Central memory CD4-positive, alpha-beta T cell (primary cell): ENCODE measurements at places on chromosomes 5 and 9.
A peak's percentile ranks its signal among the peaks of the same experiment; 100 is the strongest.

DNA sequence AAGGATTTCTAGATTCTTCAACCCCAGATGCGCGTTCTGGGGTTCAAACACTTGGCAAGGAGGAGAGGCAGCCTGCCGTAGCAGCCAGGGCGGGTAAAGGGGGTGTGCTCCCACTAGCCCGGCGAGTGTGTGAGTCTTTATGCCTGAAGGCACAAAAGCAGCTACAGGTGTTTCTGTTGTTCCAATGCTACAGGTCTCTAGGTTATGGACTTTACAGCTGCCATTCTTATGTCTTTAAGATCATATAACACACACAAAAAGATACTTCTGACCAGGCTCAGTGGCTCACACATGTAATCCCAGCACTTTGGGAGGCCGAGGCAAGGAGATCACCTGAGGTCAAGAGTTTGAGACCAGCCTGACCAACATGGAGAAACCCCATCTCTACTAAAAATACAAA, 133.6 kb upstream of the RETREG1 start:
- DNase-seq = no peak

DNA sequence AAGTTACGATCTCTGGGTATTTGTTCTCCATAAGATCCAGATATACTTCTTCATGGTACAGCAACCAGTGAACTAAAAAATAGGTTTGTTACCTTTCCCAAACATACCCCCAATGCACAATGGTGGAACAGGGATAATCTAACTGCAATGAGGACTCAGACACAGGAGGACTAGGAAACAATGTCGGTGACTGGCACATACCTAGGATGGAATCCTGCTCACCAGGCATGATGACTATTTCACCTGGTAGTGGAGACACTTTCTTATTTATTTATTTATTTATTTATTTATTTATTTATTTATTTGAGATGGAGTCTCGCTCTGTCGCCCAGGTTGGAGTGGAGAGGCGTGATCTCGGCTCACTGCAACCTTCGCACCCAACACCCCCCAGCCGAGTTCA, 159.9 kb upstream of the CCNH start:
- no peak for DNase-seq

DNA sequence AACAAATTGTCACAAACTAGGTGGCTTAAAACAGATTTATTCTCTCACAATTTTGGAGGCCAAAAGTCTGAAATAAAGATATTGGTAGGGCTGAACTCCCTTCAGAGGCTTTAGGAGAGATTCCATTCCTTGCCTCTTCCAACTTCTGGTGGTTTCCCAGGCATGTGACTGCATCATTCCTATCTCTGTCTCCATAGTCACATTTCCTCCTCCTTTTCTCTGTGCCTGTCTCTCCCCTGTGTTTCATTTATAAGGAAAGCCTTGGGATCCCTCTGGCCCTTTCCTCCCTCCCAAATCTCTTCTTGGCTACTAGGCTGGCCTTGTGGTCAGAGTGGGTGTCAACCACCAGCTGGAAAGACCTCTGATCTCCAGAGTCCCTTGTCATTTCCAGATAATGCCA, 78.2 kb downstream of the SNX18 start:
- no peak for DNase-seq

- DNase-seq = no peak
Measured at GRCh38 chr5:141560725-141561483, 57.9 kb downstream of the DIAPH1 start.

DNA sequence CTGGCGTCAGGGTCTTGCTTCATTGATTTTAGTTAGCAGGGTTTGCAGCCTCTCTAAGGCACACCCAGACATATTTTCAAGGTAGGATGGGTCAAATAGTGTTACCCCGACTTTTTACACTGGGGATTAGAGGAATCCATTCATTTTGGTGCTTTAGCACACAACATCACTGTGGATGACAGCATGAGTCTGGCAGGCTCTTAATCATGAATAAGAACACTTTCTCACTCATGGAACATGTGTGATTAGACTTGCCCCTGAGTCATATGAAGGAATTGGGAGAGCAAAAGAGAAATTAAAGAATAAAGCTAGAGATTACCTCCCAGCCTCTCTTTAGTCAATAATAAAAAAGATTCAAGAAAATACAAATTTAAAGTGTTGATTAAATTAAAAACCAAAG, 175.6 kb downstream of the SEMA5A start:
- DNase-seq = no peak

GRCh38 chr5:54278036-54278830, 32.1 kb downstream of the ARL15 start:
- DNase-seq = no peak

DNA sequence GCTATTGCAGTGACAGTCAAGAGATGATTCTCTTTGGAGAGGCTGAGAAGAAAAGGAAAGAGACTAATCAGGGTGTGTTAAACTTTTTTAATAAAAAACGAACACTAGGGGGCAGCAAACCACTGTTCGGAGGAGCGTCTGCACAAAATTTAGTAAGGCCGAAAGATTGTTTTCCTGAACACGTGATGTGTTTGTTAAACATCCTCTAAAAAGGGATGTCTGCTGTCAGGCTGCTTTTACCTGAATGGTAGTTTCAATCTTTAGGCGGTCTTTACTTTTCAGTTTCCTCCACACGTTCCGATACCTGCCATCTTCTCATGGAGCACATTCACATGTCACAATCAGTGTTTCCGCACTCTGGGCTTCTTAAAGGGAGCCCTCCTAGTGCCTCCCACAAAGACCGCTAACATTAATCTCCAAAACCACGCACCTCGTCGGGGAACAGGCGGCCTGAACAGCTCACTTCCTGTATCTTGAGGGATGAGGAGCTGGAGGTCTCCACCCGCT, 125.2 kb downstream of the GPBP1 start:
- peak; percentile 68 for DNase-seq
